SK-MEL-5 (cell line): ENCODE measurements at places on chromosomes 16 and 17. TPM values are rescaled to one million over a fixed set of nuclear protein-coding genes. Genes with fewer than 3 reads are reported as not detected.

Gene CPNE7
- 0.58 TPM in 1 of 2 replicates, not detected in the other for total RNA-seq

Gene OTOA
- 0.27 TPM in 1 of 2 replicates, not detected in the other for total RNA-seq

Gene C16orf54
- not detected in 2 replicates for total RNA-seq

Gene SPIRE2
- total RNA-seq, result 19.6 and 20.2 TPM in 2 replicates

Gene HERPUD1
- total RNA-seq, result 168 and 180 TPM in 2 replicates

DNA sequence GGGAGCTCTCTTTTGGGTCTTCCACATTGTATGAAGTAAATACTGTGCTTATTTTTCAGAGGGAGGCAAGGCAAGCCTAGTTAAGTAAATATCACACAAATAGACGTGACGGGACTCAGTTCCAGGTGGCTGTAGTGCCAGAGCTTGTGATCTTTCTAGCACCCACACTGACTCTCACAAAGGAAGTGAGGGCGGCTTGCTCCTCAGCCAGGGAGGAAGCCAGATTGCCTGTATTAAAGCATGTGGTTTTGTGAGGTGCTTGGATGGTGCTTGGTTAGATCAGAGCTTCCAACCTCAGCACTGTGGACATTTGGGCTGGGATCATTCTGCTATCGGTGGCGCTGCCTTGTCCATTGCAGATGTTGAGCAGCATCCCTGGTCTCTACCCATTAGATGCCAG lies 80.1 kb downstream of the VAT1L start:
- DNase-seq, result no peak

Gene NXPH3
- 0.26 and 0.35 TPM in 2 replicates for total RNA-seq
